ENCODE measurements at places on chromosomes 3 and 15.

DNA sequence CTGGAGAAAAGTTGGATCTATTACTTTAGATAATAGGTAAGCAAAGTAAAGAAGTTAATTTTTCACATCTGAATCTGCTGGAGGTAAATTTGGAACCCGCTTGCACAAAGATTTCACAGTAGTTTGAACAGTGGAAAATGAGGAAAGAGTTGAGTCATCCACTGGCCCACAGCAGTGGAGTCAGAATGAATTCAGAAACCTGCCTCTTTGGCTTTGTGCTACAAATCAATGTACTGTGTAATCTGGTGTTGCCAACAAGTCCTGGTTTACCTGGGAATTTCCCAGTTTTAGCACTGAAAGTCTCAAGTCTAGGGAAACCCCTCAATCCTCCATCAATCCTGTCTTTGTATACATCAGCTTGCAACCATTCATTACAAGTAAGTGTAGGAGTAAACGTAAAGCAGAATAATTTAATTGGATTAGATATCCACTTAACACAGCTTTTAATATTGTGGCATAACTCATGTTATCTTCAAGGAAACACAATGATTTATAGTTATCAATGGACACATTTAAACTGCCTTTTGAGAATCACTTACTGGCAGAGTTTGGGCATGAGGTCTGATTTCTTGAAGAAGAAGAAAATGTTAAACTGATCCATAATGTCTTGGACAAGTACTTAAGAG lies 100.6 kb downstream of the DCLK3 start:
- no peak for DNase-seq

DNA sequence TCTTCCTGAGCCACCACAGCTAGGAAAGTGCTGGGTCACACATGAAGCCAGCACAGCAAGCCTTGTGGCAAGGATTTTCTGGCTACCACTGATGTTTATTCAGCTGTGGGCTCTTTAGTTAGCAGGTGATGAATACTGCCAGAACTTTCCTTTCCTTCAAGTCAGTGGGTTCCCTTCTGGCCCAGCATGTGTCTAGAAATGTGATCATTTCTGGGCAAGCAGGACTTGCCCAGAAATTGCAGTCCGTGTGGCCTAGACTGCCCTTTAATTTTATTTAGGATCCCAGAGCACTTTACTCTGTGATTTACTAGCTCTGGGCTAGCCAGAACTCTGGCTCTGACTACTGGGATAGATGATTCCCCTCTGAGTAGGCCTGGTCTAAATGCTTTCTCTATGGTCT lies 397.5 kb downstream of the ZIC4 start:
- no peak for DNase-seq

DNA sequence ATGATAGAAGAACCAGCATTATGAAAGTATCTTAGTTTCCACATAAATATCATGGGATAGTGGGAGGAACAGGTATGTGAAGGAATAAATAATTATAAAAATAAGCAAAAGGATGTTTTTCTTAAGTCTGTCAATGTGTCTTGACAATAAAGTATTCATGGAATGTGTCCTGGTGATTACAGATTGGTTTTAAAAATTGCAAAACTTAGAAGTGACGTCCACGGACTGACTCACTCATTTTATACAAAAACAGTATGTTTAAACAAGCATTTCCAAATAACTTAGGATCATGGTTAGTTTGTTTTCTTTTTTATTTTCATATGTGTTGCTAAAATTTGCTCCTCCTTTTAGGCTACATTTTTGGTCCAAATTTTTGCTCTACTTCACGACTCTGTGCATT lies 687.0 kb upstream of the NECTIN3 start:
- DNase-seq = no peak

DNA sequence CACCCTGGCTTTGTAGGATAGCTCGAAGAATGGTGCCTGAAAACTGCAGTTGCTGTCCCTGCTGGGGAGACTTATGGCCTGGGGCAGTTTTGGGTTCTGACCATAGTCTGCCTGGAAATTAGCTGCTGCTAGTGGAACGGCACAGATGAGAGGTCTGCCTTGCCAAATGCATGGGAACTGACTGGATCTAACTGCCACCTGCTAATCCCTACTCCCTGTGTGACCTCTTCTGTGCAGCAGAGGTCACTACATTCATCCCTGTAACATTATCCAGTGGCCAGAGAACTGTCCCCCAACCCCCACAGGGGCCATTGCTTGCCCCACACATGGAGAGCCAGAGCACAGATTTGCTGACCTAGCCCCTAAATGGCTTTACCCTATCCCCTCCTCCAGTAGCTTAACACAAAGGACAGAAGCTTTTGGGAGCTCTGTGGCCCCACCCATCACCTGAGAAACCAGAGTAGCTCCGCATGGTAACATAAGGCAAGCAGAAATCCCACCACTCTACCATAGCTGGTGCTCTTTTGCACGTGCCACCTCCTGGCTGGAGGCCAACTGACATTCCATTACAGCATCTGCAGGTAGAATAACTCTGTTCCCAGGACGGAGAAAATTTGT lies 840.0 kb downstream of the EPHA3 start:
- DNase-seq = no peak

- no peak for DNase-seq
Observed at GRCh38 chr15:67564968-67565345, 22.5 kb downstream of the MAP2K5 start.

DNA sequence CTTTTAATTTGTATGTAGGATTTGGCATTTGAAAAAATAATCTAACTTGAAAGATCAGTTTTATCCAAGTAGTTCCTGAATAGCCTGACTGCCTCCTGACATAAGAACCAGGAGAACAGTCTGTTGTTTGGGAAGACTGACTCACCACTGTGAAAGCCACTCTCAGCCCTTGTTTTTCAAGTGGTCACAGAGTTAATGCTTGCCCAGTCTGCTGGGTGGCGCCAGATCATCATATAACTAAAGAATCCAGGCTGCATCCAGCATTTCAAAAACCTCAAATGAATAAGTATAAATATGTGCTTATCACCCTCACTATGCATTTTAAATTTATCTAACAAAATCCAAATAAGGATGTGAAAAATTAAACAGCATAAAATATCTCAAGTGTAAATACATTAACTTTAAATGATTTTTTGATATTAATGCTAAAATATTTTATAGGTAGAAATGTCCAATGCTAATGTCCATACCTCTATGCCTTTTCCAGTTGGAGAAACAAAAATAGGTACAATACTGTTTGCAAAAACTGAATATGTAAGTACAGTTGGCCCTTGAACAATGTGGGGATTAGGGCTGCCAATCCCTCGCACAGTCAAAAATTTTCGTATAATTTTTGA lies 26.9 kb upstream of the ZBBX start:
- DNase-seq = no peak

- DNase-seq = no peak
Observed at GRCh38 chr3:48945432-48945831, 26.8 kb downstream of the ARIH2 start.
